ENCODE measurements at places on chromosomes 11 and 22.

DNA sequence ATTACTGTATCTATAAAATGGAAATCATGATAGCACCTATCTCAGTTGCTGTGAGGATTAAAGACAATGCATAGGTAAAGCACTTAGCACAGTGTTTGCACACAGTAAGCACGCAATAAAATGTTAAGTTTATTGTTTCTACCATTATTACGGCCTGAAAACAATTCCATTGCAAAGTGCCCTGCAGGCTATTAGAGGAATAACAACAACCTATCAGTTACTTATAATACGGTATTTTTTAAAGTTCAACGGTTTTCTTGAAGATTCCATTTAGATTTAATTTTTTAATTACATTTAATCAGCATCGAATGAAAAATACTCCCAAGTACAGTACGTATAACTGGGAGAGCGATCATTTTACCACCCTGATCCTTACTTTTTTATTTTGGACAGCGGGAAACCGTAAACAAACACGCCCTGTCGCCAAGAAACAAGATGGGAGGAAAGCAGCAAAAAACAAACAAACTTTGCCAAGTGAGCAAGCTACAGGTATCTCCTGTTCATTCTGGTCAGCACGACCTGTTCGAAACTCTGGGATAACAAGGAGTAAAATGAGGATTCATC, 893 bp downstream of the SLC36A4 start:
- DNase-seq, result no peak

- DNase-seq, result no peak
Measured at GRCh38 chr11:109734566-109734965, 312.6 kb downstream of the C11orf87 start.

DNA sequence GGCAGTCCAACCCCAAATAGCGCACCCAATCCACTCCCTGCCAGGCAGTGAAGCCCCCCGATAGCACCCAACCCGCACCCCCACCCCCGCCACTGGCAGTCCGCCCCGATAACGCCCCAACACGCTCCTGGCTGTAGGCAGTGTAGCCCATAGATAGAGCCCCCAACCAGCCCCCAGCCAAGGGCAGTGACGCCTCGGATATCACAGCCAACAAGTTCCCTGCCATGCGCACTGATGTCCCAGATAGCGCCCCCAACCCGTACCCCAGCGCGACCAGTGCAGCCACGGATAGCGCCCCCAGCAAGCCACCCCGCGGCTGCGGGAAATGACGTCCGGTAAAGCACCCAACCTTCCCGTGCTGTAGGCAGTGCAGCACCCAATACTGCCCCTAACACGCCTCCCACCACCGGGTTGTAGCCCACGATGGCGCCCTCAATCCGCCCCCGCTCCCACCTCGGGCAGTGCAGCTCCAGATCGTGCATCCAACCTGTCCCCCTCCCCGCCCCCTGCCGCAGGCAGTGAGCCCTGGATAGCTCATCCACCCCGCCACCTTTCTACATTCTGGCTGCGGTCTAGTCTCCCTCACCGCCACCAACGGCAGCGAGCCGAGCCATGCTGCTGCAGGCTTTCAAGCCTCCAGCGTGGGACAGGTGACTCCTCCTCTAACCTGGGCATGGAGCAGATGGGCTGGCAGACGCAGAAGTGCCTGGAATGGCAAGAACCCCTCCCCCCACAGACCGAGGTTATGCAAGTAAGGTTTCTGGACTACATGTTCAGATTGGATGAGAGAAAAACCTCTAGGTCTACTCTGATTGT, 625 bp downstream of the RFPL2 start:
- DNase-seq, result no peak

DNA sequence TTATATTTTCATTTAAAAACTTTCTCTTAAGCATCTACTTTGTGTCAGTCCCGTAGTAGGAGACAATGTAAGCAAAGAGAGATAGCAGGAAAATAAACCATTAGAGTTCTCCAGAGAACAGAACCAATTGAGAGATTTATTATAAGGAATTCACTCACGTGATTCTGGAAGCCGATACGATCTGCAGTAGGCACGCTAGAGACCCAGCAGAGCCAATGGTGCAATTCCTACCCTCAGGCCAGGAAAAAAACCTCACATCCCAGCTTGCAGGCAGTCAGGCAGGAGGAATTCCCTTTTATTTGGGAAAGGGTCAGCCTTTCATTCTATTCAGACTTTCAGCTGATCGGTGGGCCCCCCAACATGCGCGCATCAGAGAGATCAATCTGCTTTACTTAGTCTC, 7.3 kb upstream of the PLEKHA7 start:
- no peak for DNase-seq

- no peak for DNase-seq
Measured at GRCh38 chr11:17609291-17610084, 62.4 kb downstream of the OTOG start.

DNA sequence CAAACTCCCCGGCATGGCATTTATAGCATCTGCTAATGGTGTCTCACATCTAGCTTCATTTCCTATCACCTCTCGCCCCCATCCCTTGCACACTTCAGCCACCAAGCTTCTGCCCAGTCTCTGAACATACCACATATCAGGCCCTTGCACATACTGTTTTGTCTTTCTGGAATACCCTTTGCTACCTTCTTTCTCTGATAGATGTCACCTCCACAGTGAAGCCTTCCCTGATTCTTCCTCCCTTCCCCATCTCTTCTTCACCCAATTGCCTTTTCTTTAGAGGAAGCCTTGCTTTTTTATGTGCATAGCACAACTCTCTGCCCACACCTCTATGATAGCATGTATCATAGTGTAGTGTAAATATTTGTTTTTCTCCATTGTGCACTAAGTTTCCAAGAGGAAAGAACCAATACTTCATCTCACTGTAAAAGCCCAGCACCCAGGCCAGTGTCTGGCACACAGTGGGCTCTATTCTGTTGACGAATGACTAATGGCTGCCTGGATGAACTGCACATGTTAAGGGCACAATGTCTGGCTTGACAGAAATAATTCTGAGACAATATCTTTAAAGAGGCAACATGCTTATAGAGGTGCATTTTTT, 27.8 kb downstream of the P4HA3 start:
- DNase-seq, result no peak

DNA sequence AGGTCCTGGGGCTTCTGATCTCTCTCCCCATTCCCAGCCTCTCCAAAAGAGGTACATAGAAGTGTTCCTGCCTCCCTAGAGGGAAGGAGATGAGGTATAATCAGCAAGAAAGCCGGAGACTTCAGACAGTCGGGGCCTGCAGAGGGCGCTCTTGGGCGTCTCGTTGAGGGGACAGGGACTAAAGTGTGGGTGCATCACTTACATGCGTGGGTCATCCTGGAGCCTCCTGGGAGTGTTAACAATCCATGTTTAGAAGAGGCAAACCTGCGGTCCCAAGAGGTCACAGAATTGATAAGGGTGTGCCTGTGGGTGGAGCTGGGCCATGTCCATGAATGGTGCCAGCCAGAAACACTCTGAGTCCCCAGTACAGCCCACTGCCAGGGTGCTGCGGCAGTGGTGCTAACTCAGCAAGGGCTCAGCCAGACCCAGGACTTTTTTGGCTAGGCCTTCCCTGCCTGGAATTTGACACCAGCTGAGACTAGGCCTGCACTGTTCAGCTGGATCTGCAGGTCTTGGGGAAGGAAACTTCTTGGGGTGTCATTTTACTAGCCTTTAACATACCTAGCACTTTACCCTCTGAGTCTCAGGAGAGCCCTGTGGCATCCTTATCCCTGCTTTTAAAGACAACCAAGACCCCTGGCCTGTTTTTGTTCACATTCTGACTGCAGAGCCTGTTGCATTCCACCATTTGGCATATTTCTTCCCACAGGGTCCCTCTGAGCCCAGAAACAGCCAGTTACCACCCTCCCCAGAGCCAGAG, 5.5 kb downstream of the YDJC start:
- no peak for DNase-seq

- no peak for DNase-seq
Measured at GRCh38 chr11:79088967-79089366, 351.9 kb downstream of the TENM4 start.

GRCh38 chr22:44311855-44312170, 938 bp downstream of the SHISAL1 start:
- no peak for DNase-seq

DNA sequence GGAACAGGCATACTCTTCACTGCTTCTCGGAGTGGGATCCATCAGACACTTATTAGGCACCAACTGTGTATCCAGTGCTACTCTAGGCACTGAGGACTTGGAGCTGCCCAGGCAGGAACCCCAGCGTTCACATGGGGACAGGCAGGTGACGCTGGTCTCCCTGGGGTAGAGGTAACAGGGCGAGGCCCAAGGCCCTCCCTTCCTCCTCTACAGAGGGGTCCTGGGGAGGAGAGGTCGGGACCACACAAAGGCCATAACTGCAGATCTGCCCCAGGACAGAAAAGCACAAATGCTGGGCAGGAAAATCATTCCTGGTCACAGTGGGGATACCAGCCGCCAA, 262.2 kb downstream of the BRD1 start:
- no peak for DNase-seq

GRCh38 chr11:11427542-11427941, 74.5 kb upstream of the CSNK2A3 start:
- no peak for DNase-seq

- DNase-seq, result no peak
Measured at GRCh38 chr11:34050581-34051348, 766 bp upstream of the CAPRIN1 start.

DNA sequence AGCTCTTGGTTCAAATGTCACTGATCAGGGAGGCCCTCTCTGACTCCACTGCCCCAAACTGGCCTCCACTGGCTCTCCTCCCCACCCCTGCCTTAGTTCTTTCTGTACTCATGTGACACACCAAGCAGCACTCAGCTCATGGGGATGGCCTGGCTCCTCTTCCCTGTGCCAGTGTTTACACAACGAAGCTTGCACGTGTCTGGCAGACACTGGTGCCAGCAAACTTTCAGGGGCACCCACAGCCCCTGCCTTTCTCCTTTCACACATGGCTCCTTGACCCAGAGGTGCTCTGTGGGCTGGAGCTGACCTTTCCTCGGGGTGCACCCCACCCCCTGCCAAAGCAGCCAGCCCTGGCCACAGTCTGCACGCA, 37.6 kb upstream of the PARVG start:
- no peak for DNase-seq

DNA sequence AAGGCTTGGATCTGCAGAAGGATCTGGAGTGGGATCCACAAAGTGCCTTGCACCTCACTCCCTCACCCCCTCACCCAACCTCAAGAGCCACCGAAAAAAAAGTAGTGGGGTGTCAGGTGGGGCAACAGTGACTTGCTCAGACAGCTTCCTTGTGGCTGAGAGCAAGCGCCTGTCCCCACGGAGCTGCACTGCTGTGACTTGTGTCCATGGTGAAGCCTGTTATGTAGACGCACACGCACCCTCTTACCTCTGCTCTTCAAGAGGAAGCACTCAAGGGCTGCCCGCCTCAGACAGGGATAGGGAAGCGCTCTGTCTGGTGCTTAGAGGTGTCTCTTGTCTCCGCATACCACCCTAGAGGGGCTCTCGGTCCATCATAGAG, 1.2 kb downstream of the DRD2 start:
- DNase-seq, result no peak

DNA sequence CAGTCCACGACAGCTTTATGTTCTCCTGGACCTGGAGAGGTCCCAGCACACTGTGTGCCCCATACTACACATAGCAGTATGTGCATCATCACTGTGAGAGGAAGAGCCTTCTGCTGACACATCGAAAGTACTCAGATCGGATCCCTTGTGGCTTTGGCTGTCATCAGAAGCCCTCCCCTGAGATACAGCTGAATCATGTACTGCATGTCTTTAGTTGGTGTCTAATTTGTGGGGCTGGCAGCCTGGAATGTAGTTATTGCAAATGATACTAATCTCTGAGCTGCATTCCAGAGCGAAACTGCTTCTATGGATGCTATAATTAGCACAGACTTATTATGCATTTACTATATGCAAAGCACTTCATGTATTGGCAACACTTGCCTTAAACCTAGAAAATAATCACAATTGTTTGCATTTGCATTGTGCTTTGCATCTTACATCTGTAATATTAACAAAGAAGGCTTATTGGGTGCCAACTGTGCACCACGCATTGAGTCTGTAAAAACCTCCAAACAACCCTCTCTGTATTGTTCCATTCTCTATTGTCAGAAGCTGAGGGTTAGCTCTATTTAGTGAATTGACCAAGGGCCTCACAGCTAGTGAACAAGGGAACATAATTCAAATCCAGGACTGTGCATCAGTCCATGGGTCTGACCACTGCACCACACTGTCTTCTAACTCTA, 89.2 kb upstream of the CRTAM start:
- DNase-seq, result no peak

- no peak for DNase-seq
Measured at GRCh38 chr11:44285756-44286155, 24.2 kb downstream of the ALX4 start.

DNA sequence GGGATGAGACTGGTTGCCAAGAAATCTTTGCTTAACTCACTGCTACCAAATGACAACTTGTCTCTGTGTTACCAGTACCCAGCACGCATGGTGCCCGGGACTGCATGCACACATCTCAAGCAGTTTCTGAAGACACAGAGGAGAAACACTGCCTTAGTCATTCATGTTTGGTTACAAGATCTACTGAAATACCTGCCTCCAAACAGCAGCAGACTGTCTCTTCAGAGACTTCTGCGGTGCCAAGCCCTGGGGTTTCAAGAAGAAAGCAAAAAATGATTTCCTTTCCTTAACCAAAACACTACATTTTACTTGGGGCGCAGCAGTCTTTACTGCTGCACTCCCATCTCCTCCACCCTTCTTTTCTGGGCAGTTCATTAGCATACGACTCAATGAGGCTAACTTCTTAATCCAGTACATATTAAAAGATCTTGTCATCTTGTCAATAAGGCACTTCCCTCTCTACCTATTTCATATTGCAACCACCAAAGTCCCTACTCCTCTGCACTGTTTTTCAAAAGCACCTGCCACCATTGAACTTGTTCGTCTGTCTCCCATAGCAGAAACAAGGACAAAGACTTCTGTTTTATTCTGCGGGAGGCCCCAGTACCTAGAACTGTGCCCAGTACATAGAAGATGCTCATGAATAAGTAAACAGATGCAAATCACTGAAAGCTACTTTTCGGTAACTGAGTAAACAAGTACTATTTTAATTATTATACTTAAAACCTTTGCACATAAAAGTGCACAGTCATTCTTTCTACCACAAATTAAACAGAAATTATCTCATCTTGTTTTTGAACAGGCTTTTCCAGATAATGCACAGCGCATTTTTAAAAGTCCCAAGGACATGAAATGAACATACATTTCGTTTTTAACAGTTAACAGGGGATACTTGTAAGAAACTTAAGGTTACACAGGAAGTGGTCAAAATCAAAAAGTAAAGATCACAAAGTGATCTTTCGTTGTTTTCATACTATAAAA, 4.0 kb downstream of the NAP1L4 start:
- DNase-seq, result no peak

GRCh38 chr22:25754527-25755202, 12.7 kb downstream of the MYO18B start:
- DNase-seq, result no peak

DNA sequence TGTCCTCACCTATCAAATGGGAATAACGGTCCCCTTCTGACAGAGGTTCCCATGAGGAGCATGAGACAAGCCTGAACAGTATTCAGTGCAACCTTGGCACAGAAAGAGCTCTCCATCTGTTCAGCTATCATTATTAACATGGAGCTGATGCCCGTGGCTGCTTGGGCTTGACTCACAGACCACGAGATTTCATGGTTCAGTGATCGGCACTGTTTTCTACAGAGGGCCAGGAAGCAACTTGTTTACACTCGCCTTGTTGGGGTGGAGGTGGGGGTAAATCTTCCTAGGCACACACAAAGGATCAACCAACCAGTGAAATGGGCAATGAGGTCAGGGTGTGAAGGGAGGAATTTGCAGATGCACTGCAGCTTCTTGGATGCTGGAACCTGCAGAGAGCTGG, 88.2 kb downstream of the CWC15 start:
- DNase-seq, result no peak
